ENCODE measurements at places on chromosomes 1 and 21.

- no peak for DNase-seq
These were observed 65.0 kb upstream of the RNPC3 start for GRCh38 chr1:103460511-103460910.

DNA sequence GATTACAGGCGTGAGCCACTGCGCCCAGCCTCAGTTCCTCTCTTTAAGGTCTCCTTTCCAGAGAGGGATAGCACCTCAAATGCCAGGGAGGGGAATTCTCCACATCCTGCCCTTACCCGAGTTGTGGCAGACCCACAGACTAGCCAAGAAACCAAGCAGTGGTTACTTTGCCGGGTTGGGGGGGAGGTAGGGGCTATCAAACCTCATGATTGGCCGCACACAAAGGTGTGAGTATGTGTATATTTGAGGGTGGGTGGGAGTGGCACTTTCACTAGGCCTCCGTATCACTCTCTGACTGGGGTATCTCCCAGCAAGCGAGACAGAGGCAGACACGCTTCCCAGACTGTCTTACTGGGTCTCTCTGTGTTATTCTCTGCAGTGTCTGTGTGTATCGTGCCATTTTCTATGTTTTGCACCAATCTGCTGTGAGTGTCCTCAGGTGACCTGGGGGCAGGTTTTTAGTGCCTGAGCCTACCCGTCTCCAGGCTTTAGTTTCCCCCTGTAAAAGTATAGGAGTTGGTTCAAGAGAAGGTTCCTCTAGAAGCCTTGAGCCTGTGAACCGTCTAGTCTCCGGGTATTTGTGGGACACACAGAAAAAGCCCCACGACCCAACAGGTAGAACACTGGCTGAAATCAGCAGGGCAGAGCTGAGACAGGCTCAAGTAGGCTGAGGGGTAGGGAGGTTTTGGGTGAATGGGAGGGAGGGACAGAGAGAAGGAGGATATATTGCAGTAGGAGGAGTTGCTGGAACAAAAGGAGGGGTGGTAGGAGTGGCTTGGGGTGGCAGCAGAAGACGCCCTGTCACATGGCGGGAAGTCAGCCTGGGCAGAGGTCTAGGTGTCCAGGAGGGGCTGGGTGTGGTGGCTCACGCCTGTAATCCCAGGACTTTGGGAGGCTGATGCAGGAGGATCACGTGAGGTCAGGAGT is 10.3 kb downstream of the LMNA start:
- DNase-seq, result no peak

- no peak for DNase-seq
These were observed 1.5 kb upstream of the CCDC27 start for GRCh38 chr1:3750741-3751140.

DNA sequence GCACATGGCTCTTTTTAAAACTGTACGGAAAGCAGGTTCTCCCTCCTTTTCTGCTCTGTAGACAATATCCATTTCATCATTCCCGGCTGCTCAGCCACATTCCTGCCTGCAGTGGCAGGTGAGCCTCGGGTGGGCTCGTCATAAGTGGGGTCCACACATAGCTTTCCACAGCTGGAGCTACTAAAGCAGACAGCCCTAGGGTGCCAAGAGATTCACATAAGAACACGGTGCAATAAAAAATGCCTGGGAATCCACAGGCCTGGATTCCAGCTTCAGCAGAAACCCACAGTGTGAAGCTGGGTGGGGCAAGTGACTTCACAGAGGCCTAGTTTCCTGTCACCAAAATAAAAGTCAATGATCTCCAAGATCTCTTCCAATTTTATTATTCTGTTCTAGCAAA is 96.4 kb downstream of the MIS18A start:
- DNase-seq, result no peak

DNA sequence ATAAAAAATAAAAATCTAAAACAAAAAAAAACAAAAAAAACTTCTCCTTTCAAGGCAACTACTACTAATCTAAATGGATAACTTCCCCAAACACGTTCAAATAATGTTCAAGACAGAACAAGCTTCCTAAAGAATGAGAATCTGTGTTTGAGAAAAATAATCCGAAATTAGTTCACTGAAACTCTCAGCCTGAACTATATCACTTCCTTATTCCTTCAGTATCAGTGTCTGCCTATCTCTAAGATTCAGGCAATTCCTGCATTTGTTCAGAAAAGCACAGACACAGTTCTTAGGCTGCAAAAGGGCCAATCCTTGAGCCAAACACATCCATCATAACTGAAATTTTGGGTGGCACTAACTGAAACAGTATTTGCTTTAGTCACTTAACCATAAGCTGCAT is 22.4 kb downstream of the DSTYK start:
- no peak for DNase-seq

- DNase-seq, result no peak
These were observed 383.9 kb downstream of the TGFB2 start for GRCh38 chr1:218728898-218729565.

- DNase-seq, result no peak
These were observed 168.4 kb upstream of the C21orf91 start for GRCh38 chr21:17987382-17988101.

GRCh38 chr1:86776108-86776507 is 71.7 kb downstream of the SH3GLB1 start:
- no peak for DNase-seq

DNA sequence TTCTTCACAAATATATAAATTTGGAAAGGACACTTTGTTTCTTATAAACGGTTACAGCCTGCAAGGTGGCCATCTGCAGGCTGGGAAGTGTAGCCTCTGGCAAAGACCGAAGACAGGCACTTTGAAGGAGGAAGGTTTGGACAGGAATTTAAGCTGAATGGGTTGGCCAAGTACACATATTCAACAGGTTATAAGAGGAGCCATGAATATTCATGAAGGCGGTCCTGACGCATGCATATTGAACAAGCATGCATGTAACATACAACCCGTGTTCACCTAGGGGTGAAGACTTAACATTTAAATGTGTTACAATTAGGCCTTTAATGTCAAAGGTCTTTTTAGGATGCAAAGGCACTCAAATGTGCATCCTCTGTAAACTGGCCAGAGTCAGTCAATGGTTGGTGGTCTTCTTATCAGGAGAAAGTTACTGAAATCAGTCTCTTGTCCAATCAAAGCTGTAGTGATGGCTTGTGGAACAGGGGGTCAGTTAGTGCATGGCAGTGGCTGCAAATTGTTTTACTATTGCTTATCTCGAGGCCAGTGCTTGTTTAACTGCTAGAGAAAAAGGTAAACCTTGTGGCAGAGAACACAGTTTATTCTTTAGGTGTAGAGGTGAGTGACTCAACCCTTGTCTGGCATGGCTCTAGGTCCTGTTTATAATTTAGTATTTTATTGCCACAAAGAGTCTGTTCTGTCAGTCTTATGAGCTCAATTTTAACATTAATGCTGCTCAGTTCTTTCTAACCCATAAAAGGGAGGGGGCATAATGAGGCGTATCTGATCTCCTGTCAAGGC is 70.3 kb upstream of the F3 start:
- DNase-seq, result no peak

DNA sequence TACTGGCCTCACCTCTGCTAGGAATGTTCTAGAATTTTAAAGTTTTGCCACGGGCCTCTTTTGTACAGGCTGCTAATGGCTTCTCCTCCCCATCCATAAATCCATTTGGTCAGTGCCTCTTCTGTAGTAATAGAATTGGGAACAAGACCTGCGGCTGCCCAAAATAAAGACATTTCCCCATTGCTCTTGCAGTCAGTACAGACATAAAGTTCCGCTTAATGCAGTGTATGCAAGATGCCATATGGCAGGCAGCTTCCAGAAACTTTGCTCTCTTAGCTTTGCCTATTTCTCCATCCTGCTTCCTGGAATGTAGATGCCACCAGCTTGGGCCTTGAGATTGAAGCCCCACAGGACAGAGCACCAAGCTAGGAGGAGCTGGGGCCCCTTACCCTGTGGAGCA is 3.7 kb upstream of the SLC2A5 start:
- DNase-seq, result no peak

- DNase-seq, result no peak
These were observed 149.2 kb downstream of the PPIAL4G start for GRCh38 chr1:148333875-148334338.

DNA sequence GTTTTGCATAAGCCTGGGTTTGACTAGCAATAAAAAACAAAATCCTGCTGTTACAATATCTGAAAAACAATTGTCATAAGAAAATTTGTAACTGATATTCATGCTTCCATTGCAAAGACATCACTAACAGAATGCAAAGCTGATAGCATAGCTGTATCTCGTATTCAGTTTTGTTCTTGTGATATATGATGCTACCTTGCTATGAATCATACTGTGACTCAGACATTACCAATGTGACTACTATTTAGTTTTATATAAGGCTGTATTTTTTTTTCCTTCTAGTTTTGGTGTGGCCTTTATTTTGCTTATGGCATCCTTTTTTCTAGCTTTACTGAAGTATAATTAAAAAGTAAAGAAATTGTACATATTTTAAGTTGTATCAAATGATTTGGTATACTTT is 1381.8 kb downstream of the MRPL39 start:
- DNase-seq, result no peak

- DNase-seq, result no peak
These were observed 224.0 kb upstream of the COA6 start for GRCh38 chr1:234149217-234149616.

DNA sequence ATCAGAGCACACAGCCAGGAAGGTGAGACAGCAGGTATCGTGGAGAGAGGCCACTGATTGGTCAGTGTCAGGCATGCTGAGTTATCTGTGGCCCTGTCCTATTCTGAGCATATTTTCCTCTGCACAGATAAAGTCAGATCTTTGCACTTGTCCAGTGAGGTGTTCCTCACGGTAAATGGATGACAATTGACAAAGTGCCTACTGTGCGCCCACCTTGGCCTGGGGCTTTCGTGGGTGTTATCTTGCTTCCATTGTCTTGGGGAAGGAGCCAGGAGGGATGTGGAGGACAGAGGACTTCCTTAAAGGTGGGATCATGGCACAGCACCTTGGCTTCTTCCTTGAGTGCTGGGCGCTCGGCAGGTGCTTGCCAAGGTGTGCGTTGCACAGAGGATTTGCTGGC is 46.0 kb upstream of the WNT4 start:
- DNase-seq, result no peak

DNA sequence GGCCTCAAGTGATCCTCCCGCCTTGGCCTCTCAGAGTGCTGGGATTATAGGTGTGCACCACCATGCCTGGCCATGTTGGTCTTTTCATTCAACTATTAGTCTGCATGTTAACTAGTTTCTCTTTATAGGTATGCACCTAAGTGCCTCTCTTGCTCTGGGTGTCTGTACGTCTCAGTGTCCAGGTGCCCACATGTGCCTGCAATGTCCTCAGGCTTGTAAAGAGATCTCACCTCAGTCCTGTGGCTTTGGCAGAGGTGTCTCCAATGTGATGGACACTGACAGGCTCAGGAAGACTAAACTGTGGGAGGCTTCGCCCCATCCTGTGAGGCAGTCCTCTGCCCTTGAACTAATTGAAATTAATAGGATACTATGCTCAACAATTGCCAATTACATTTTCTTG is 526.3 kb downstream of the PTPRU start:
- no peak for DNase-seq

- DNase-seq, result no peak
These were observed 16.2 kb downstream of the CHRNB2 start for GRCh38 chr1:154583773-154584172.

GRCh38 chr1:165999826-166000225 is 167.0 kb downstream of the FAM78B start:
- DNase-seq, result no peak

DNA sequence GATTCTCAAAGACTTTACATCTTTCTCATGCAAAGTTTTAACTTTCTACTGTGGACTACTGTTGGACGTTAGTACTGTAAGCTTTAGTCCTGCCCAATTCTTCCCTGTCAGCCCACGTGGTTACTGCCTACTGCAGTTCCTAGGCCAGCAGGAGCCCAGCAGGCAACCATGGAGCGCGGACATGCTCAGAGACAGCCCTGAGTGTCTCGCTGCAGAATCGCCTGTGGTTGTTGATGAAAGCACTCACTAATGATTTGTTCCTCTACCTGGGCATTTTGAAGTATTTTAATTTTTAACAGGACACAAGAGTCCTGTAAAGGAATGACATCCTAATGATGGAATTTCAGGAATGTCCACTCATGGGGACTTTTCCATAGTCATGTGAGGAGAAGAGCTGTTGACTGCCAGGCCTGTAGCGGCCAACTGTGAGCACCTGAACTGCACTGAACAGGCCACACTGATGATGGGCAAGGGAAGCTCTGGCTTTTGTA is 44.1 kb downstream of the PGBD5 start:
- no peak for DNase-seq

All from stimulated activated CD8-positive, alpha-beta memory T cell treated with anti-CD3 and anti-CD28 coated beads, Interleukin-7, amount 100 ng/mL, for 24 hours (primary cell).